ENCODE measurements at places on chromosomes 1 and 21.

- DNase-seq, result no peak
Observed at GRCh38 chr21:46655230-46655629, 19.8 kb downstream of the PRMT2 start.

DNA sequence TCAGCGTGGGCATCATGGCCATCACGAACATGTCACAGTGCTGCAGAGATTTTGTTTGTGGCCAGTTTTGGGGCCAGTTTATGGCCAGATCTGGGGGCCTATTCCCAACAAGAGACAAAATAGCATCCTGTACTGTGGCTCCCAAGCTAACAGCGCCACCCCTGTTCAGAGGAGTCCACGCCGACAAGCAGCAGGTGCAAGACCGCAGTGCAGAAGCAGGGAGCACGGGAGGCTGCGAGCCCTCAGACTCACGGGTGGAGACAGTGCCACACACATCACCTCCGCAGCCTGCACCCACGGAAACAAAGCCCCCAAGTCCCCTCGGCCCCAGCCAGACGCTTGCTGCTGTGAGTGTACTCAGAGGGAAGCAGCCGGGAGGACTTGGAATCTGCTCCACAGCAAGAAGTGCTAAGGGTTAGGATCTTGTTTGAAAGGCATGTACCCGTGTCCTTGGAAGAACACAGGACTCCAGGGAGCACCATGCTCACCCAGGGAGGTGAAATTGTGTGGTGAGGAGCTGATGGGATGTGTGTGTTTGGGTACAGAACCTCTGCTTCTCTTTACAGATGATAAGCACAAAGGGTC lies 7.1 kb downstream of the TCP10L start:
- peak; percentile 56 for DNase-seq

DNA sequence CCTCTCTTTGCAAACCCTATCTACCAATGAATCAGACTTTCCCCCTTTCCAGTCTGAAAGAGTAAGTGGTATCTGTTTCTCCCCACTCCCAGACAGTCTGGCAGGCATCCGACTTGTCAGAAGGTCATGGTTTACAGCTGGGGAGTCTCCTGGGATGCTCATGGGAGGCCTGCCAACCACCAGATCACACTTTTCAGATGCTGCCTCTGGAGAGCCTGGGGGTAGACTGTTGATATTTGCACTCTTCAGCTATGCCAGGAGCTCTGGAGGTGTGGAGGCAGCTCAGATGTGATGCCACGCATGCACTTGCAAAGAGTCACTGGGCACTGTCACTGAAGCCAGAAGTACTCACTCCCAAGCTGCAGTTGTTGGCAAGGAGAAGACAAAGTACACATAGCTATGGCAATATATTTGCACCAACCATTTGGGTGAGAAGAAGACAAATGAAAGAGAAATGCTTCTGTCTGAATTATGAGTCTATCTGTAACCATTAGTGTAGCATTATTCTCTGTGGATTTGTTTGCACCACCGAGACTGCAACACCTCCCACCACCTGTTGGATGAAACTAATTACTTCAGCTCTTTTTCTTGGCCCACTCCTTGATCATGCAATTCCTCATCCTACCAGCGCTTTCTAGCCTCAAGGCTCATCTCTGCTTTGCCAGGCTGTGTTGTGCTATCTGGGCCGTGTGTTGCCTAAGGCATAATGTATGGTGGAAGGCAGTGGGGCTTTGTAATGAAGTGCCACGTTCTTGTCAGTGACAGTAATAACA lies 133.0 kb upstream of the SPAG17 start:
- DNase-seq, result no peak

GRCh38 chr1:56920591-56921001 lies 45.2 kb downstream of the C8B start:
- DNase-seq, result no peak

DNA sequence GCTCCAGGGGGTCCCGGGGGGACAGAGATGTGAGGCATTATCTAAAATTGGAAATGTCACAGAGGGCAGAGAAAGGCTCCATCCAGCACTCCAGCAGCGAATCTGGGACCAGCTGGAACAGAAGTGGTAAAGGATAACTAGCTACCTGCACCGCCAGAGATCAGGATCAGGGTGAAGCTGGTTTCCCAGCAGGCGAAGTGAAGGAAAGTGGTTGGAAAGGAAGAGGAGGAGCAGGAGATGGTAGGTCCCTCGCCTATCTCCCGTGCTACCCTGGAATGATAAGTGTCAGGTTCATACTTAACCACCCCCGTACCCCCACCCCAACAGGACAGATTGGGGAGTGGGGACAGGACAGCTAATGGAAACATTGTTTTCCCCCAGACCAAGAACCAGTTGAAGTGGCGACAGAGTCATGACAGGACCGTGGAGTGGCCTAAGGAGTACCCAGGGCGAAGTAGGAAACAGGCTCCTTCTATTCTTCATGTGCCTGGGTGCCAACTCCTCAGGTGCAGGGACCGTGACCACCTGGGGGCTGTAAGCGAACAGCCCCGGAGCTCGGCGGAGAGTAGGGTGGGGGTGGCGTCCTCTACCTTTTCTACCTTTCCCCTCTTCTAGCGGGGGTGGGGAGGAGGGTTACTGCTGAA lies 717 bp downstream of the B4GALT3 start:
- DNase-seq, result no peak

GRCh38 chr1:231923491-231924041 lies 297.0 kb downstream of the DISC1 start:
- no peak for DNase-seq

DNA sequence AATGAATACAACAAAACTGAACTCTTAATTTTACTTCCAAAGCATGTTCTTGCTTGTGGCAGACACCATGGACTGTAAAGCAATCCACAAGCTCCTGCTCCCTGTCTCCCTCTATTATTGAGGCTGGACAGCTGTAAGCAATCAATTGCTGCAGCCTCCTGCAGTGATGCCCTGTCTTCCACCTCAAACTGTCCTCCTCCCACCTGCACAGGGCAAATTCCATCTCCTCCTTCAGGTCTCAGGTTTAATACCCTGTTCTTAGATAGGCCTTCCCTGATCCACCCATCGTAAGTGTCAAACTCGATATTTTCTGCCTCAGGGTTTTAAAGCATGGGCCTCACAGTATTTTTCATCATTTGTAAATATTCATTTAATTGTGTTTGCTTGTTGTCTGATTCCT lies 81.8 kb downstream of the LYST start:
- DNase-seq, result no peak

DNA sequence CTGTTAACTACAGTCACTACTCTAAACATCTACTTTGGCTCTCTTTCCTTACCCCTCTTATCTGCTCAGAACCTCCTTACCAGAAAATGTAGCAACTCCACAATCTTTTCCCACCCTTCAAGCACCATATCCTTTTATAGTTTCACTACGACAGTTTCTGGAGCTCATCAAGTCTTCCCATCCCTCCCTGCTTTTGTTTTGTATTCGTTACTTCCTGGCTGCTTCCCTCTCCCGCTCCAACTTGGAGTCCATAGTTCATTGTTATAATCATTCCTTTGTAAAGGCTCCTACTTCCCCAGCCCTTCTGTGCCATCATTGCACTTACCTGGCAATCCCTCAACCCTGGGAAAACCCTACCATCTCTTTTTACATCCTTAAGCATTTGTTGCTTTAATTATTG lies 18.0 kb downstream of the MPZL1 start:
- DNase-seq, result no peak

DNA sequence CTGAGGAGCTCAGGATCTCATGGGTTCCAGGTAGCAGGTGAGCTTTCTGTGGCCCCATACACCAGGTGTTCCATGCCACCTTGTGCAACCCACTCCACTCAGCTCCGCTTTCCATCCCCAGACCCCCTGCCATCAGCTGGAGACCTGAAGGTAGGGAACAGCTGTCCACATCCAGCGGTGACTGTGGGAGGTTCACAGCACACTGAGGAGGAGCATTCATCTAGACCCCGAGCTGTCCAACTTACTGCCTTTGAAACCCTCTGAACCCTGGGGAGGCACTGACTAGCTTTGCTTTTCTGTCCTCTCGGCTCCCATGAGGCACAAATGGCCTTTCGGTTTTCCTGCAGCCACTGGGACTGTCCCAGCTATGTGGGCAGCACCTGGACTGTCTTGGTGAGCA lies 27.9 kb upstream of the ABCG1 start:
- no peak for DNase-seq

DNA sequence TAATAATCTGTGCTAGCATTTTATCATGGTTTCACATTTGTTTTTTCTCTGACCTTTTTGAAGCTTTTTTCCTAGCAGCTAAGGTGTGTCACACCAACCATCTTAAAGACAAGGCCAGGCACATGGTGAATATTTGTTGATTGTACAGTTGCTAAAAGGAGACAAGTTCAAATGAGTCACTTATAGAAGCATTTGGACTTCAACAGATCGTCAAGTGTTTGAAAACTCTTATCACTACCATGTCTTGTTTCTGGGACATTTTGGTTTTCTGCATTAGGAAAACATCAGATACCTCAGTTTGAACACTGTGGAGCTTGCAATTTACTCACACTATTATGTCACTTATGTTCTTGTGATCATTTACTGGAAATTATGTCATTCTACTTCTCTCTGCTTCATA lies 407.3 kb downstream of the USP25 start:
- DNase-seq, result no peak

GRCh38 chr1:88691540-88691939 lies 7.5 kb downstream of the PKN2 start:
- no peak for DNase-seq

- no peak for DNase-seq
Observed at GRCh38 chr1:206421616-206422340, 48.5 kb upstream of the IKBKE start.

DNA sequence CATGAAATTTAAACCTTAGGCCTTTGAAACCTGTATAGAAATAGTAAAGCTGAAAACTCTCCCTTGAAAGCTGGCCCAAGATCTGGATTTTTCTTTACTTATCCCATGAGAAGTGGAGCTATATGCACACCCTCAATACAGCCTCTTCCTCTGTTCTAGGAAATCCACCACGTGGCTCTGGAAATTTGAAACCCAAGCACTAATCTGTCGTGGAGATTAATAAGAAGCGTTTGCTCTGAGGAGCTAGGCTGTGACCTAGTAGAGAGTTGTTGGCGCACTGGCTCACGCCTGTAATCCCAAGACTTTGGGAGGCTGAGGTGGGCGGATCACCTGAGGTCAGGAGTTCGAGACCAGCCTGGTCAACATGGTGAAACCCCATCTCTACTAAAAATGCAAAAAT lies 291.3 kb upstream of the PLXNA2 start:
- no peak for DNase-seq

GRCh38 chr1:8461351-8462110 lies 143.6 kb downstream of the SLC45A1 start:
- DNase-seq, result no peak

GRCh38 chr1:235073968-235074522 lies 54.6 kb downstream of the TOMM20 start:
- no peak for DNase-seq

- no peak for DNase-seq
Observed at GRCh38 chr1:25544819-25545218, 1.4 kb downstream of the LDLRAP1 start.

GRCh38 chr1:12026586-12026985 lies 7.3 kb downstream of the MIIP start:
- no peak for DNase-seq

All from hematopoietic multipotent progenitor cell treated with erythropoietin and hydrocortisone succinate and interleukin-3 and kit ligand, for 4 days (in vitro differentiated cells).